Left lung (tissue), 14 donors: ENCODE measurements at places on chromosomes 1 and 21. TPM values are rescaled to one million over a fixed set of nuclear protein-coding genes. Genes with fewer than 3 reads are reported as not detected.

DNA sequence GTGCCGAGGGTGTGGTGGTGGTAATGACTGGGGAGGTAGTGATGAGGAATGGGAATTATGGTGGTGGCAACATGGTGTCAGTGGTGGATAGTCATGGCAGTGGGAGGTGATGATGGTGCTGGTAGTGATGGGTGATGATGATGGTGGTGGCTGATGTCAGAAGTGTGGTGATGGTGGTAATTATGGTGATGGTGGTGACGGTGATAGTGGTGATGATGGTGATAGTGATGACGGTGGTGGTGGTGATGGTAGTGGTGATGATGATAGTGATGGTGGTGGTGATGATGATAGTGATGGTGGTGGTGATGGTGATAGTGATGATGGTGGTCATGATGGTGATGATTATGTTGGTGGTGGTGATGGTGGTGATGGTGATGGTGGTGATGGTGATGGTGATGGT is 162.8 kb downstream of the NPHP4 start:
- DNase-seq: no peak
- no peaks in the 10 kb centered on the region for H3K4me1 ChIP-seq
- H3K27ac ChIP-seq: no peak overlapping the region
- peaks cover 54% of the 10 kb centered on the region for H3K27me3 ChIP-seq
- no peak overlapping the region for H3K4me3 ChIP-seq

DNA sequence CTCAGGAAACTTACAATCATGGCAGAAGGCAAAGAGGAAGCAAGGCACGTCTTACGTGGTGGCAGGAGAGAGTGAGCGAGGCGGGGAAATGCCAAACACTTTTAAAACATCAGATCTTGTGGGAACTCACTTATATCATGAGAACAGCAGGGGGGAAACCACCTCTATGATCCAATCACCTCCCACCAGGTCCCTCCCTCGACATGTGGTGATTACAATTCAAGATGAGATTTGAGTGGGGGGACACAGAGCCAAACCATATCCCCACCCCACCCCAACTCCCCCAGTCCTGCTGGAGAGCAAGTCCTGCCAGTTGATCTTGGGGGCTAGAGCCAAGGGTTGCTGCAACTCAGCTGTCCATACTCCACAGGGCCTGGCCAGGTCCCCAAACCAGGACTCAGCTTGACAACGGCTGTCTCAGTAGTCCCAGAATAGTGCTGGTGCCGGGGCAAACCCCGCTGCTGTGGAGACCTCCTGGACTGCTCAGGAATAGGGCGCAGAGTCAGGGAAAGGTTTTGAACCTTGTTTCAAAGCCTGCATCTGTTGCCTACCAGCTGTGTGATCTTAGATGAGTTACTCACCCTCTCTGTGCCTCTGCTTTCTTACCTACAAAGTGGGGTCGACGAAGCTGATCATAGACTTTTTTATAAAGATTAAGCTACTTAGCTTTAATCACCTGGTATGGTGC is 79.5 kb downstream of the STUM start:
- no peaks in the 10 kb centered on the region for H3K4me1 ChIP-seq
- no peaks in the 10 kb centered on the region for H3K36me3 ChIP-seq
- no peak for DNase-seq
- no peak overlapping the region for H3K4me3 ChIP-seq

DNA sequence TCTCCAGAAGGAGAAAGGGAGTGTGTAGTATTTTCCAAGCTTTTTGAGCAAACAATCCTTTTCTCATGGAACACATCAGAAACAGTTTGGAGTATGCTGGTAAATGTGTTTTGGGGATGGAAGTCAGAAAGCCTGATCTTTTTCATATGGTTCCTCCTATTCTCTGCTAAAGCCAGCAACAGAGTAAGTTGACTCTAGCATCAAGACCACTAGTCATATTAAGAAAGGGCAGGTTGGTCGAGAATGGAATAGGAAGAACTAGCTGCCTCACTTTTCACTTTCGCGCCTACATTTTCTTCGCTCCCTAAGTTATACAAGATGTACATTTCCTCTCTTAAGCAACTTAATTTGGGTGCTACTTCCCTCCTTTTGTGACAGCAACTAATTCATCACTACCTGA is 24.0 kb downstream of the PPT1 start:
- H3K4me3 ChIP-seq: no peak overlapping the region
- H3K27ac ChIP-seq: no peak overlapping the region
- H3K4me1 ChIP-seq: peaks cover 55% of the 10 kb centered on the region
- DNase-seq: no peak

DNA sequence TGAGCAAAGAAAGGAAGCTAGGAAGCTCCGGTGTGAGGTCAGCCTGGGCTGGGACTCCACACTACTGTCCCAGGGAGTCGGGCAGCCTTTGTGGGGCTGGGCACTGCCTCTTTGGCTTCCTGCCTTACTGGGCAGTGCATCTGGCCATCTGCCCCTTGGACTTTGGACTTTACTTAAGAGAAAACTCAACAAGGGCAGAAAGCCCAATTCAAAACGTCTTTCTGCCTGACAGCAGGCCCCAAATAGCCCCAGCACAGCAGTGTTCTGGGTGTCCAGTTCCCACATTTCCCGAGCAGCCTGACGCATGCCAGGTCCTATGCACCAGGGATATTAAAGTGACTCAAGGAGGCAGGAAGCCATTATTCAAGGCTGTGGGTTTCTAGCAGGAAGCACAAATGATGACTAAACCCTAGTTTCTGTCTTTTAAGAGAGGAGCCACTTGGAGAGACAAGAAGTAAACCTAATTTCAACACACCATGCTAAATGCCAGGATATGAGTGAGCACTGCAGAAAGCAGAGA is 37.9 kb upstream of the EDEM3 start:
- H3K4me1 ChIP-seq: peaks cover 6% of the 10 kb centered on the region
- no peaks in the 10 kb centered on the region for H3K36me3 ChIP-seq
- no peak overlapping the region for H3K4me3 ChIP-seq
- H3K27me3 ChIP-seq: no peaks in the 10 kb centered on the region

CENPL gene
- 19.0 TPM for polyA plus RNA-seq

DNA sequence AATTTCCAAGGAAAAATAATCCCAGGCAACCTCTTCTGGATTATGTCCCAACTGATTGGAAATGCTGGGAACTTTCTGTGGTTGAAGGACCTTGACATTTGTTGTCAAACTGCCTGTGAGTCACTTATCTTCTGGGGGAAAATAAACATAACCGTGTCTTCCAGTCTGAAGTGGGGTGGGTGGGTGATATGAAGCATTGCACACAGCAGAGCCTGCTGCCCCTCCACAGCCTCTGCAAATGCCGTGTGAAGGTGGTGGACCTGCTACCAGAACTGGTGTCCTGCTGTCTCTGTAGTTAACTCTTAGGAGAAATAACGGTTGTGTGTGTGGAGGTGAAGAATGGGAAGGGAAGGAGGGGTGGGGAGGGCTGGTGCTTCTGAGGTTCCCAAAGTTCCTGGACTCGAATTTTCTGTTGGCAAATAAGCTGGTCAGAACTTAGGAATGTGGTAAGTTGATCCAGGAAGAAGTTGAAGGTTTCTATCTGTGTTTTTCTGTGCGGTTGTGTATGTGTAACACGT is 23.2 kb downstream of the GALNT2 start:
- H3K4me1 ChIP-seq: peaks cover 42% of the 10 kb centered on the region
- H3K27ac ChIP-seq: no peak overlapping the region
- H3K36me3 ChIP-seq: peaks cover 13% of the 10 kb centered on the region
